Stimulated activated CD8-positive, alpha-beta memory T cell treated with anti-CD3 and anti-CD28 coated beads, Interleukin-7, amount 100 ng/mL, for 1 hour (primary cell): ENCODE measurements at places on chromosomes 16 and 17.

DNA sequence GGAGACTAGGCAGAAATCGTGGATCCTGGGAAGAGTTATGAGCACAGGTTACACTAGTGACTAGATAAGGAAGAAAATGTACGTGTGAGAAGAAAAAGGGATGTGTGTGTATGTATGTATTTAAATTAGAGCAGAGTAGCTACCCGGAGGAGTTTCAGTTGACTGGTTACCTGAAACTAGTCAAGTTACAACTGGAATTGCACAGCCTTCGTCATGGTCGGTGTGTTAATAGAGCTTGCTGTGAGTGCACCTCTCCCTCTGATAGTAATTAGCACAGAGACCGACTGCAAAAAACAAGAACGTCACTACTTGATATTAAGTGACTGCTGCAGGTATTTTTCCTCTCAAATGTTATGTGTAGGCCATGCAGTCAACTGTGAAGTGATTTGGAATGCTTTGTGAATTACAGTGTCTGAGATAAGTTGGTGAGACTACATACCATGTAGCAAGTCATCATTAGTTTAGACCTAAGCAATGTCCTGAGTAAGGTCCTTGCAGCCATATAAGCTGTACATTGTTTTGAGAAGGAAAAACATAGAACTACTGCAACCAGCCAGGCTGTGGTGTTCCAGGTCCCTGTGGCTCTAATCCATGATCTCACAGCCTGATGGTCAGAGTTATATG is 95.7 kb downstream of the WNT3 start:
- DNase-seq = no peak

DNA sequence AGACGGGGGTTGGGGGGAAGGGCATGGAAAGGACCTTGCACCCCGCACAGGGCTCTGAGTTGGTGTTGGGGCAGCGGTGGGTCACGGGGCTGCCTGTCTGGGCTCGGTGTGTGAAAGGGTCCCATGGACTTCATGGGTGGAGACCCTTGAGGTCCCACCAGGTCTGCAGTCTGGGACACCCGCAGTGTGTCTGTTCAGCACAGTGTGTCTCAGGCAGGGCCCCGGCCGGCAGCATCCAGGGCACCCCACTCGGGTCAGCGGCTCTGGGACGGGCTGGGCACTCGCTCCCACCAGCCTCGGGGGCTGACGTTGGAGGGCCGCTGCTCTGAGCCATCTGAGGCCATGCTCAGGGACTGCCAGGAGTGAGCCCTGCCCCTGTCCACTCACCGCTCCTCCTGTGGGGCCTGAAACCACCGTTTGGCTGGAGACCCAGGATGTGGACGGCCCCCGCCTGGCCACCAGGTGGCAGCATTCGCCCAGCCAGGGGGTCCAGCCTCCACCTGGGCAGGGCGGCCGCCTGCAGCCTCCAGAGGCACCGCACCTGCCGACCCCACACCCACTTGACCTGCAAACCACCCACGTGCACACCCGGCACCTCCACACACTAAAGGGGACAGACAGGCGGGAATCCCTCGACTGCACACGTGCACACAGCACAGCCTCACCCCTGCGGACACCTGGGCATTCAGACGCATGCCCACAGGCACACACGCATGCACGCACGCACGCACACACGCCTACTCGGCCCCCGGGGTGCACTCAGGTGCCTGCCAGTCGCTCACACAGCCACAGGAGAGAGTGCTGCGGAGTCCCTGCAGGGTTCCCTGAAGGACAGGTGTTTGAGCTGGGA is 10.1 kb upstream of the ZFPM1 start:
- DNase-seq = peak; percentile 50

- DNase-seq = no peak
Observed at GRCh38 chr17:75061618-75062017, 14.6 kb downstream of the KCTD2 start.

DNA sequence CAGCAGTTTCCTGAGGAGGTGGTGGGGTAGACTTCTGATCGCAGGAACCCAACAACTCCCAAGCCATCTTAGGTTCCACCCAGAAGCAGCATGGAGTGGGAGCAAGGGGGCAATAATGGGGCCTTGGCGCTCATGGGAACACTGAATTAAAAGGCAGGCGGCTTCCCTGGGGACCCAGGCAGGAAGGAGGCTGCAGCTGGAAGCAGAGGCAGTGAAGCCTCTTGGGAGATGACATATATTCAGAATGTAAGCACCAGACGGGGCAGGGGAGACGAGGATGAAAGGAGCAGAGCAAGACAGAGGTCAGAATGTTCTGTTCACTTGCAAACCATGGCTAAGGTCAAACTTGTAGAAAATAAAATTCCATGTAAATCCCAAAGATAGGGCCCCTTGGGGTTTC is 2.9 kb downstream of the HIGD1B start:
- DNase-seq = no peak

GRCh38 chr16:8958344-8959167 is 5.2 kb downstream of the USP7 start:
- no peak for DNase-seq

DNA sequence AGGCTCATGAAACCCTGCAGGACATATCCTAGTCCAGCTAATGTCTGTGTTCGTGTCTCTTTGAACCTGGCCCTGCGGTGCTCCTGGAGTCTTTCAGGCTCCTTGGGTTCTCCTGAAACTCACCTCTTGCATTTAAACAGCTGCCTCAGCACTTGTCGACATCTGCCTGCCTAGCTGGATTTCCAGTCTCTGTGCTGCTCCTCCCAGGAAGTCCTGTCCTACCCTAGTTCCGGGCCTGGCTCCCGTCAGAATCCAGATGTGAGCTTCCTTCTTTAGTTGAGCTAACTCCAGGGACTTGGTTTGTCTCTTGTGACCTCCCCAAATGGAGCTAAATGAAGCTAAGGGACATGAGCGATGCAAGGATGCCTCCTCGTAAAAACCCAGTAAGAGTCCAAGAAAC is 155.2 kb upstream of the PIRT start:
- no peak for DNase-seq

GRCh38 chr17:11893862-11894261 is 103.4 kb downstream of the ZNF18 start:
- DNase-seq = no peak

DNA sequence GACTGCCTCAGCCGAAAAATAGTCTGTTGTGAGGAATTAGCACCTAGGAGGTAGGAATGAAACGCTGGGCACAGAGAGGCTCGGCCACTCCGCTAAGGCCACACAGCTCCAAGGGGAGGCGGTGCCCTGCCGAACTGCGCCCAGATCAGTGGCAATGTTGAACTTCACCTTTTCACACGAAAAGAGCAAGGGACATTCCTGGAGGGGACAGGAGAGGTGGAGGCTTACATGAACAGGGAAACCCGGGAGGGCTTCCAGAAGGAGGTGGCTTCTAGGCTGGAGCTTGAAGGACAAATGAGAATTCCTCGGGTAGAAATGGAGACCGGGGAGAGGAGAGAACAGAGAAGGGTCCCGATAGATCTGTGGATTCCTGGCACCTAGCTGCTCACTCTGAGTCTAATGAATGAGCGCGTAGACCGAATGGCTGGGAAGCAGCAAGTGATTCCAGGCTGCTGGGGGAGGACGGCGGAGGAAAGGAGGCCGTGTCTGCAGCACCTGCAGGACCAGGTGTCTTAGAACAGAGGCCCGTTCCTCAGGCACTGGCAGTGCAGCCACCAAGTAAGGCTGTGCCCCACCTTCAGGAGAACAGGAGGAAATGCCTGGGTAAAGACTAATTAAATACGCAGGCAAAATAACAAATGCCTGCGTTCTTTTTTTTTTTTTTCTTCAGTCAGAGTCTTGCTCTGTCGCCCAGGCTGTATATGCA is 722 bp upstream of the SLC38A10 start:
- no peak for DNase-seq

DNA sequence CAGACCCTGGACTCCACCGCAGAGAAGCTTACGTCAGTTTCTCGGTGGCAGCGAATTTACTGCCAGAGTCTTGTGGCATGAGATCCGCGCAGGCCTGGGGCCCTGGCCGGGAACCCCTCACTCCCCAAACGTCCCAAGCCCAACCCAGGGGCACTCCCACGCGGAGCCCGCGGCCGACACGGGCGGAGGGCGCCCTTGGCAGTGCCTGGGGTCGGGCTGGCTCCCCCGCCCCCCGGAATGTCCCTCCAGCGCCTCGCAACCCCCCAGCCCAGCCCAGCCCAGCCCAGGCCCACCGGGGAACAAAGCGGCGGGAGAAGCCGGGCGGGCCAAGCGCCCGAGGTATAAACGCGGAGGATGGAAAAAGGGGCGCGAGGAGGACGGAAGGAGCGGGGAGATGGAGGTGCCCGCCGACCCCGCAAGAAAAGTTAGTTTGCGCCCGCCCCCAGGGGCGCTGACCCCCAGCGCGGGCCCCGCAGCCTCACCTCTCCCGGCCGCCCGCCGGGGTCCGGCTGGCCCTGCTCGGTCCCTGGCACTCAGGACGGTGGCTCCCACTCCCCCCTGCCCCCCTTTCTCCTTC is 330 bp downstream of the CASKIN2 start:
- no peak for DNase-seq

DNA sequence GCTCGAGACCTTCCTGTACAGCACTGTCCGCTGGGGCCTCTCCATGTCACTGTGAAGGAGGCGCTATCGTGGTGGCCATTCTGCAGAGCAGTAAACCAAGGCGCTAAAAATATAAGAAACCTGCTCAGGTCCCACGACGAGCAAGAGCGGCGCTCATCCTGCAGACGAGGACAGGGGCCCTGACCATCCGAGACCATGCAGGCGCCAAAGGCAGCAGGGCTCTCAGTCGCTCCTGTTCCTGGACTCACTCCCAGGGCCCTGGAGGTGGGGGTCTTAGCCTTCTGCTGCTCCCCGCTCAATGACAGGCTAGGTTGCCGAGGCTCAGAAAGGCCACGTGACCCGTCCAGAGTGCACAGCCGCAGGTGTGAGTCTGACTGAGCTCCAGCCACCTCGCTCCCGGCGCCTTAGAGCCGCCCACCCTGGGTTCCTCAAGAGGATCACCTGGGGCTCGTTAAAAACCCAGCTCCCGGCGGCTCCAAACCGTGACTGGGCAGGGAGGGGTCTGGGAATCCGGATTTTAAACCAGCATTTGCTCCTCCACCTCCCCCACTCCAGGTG is 509 bp upstream of the ATP2C2 start:
- no peak for DNase-seq
